ENCODE measurements at places on chromosomes 11 and 22. TPM values are rescaled to one million over a fixed set of nuclear protein-coding genes. Genes with fewer than 3 reads are reported as not detected.
A peak's percentile ranks its signal among the peaks of the same experiment; 100 is the strongest.

DNA sequence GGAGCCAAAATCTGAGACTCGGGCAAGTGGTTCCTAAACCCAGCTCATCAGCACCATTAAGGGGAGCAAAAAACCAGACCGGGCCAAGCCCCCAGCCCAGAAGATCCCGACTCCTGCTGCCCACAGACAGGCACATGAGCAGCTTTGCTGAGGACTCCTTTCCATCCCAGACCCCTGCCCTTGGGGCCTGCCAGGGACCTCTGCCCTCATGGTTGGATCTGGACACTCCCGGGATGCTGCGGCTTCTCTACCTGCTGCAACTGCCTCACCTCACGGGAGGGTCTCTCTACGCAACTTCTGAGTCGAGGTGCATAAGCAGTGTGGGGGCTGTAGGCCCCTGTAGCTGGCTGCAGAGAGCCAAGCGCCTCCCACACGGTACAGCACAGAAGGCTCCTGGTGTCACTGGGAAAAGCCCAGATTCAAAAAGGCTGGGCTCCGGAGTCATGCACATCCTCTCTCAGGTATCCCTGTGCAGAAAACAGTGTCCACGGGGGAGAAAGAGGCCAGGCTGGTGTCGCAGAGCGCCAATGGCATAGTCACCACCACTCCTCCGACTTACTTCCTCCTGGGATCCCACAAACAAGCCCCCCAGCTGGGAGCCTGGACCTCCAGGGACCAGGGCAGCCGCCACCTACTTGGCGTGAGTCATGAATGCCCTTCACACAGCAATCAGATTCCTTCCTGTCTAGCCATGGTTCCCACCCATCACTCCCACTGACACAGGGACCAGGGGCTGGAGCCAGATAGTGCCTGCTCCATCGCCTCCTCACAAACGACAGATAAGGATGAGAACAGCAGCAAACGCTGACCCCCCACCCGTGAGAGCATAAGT, 122.1 kb downstream of the BCR start:
- DNase-seq, result no peak

DNA sequence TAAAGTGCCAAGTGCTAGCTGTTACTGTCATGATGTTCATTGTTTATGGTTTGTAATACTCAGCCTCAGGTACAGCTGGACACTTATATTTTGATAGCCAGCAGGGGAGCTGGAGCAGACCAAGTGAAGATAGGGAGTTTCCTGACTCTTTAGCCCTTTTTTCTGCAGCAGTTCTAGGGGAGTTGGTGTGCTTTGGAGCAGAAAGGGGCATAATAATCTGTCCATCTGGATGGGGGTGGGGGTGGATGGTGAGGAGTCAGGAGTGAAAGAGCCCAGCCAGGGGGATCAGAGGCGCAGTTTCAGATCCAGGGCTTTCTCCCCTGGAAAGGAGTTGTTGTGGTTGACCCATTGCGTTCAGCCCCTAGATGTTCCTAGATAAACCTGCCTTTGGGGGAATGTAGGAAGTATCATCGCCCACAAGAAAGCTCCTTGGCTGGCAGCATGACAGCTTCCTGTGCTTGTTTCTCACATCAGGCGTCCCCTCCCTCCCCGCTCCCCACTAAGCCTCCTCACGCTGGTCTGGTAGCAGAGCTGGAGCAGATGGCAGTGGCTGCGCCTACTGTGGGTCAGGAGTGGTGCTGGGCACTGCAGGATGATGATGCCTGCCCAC, 41.9 kb downstream of the MED15 start:
- peak; percentile 67 for DNase-seq

The NLRP6 gene
- total RNA-seq, result not detected

DNA sequence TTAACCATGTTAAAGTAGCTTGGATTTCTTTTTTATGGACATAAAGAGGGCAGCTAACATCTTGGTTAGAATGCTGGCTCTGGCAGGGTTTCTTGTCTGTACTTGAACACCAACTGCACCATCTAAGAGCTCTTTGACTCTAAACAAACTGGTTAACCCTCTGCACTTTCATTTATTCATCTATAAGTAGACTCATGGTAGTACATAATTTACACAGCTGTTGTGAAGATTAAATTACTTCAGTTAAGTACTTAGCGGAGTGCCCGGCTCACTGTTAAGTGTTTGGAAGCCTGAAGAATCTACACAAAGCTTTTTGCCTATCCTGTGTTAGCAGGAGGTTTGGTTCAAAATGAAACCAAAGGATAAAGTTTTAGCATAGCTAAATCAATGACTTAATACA, 846.2 kb upstream of the API5 start:
- no peak for DNase-seq

All from umbilical cord (tissue), 2 donors.